ENCODE measurements at places on chromosomes 7 and 10. TPM values are rescaled to one million over a fixed set of nuclear protein-coding genes. Genes with fewer than 3 reads are reported as not detected.

CUL1 gene
- total RNA-seq, result 49.8 TPM

COL28A1 gene
- 9.7 TPM for total RNA-seq

TACC2 gene
- 21.2 TPM for total RNA-seq

CALCR gene
- total RNA-seq, result 0.26 TPM

APBB1IP gene
- total RNA-seq, result 4.1 TPM

MLXIPL gene
- 0.37 TPM for total RNA-seq

SH2D4B gene
- total RNA-seq, result 0.16 TPM
